ENCODE measurements at places on chromosomes 16 and 17. TPM values are rescaled to one million over a fixed set of nuclear protein-coding genes. Genes with fewer than 3 reads are reported as not detected.
A peak's percentile ranks its signal among the peaks of the same experiment; 100 is the strongest.

- no peak overlapping the region for H3K27ac ChIP-seq
- no peak for DNase-seq
- no peaks in the 10 kb centered on the region for H3K27me3 ChIP-seq
- no peak overlapping the region for H3K4me3 ChIP-seq
- no peaks in the 10 kb centered on the region for H3K36me3 ChIP-seq
Observed at GRCh38 chr17:11441004-11441403, 157.3 kb upstream of the DNAH9 start.

GRCh38 chr17:35898283-35899070, 18.3 kb upstream of the CCL5 start:
- peak overlapping the region; percentile 63 for H3K4me3 ChIP-seq
- peak; percentile 85 for DNase-seq
- H3K27ac ChIP-seq = peak overlapping the region; percentile 83

DNA sequence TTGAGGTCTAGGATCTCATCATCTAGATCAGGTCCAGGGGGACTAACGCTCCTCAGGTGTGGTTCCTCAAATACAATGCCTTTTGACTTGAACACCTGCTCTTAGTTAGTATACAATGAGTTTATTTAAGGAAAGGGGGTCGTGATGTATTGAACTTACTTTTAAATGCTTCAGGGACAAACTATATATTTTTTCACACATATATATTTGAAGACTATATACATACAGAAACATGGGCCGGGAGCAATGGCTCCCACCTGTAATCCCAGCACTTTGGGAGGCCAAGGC, 11.5 kb upstream of the USP32 start:
- H3K36me3 ChIP-seq = no peaks in the 10 kb centered on the region
- no peaks in the 10 kb centered on the region for H3K27me3 ChIP-seq
- H3K27ac ChIP-seq = no peak overlapping the region
- H3K4me1 ChIP-seq = peaks cover under 1% of the 10 kb centered on the region

The KRTAP4-9 gene
- total RNA-seq = not detected

Data from activated CD8-positive, alpha-beta T cell treated with anti-CD3 and anti-CD28 coated beads for 36 hours (primary cell).